Stromal cell of bone marrow (primary cell): ENCODE measurements at places on chromosomes 7 and 10.

DNA sequence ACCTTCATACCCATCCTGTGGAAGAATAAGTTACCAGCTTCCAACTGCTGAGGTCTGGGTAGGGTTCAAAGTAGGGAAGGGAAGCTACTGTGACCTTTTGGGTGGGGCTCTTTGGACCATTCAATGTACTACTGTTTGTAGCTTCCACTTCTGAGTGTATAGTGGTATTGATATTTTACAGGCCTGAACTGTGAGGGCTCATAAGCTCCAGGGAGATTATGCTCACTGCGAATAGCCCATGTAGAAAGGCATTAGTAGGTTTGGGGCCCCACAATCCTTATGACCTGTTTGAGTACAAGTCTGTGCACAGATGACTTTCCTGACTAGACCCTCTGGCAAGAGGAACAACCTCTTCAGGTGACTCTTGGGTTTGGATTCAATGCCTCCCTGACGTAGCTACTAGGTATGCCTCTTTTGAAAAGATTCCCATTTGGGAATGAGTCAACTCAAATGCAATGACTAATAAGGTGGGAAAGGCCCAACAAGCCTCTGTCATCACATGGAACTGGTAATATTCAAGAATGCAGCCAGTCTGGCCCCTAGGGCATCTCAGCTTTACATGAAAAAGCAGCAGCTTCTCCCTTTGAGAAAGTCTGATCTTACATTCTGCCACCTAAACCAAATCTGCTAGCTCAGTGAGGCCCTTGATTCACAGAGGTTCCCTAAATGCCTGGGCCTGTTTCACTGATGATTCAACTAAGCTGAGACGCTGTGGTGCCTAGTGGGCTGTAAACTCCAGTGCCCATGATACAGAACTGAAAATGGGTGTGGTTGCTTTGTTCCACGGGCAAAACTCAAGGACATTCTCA is 79.8 kb downstream of the ABI1 start:
- DNase-seq, result peak; percentile 89

DNA sequence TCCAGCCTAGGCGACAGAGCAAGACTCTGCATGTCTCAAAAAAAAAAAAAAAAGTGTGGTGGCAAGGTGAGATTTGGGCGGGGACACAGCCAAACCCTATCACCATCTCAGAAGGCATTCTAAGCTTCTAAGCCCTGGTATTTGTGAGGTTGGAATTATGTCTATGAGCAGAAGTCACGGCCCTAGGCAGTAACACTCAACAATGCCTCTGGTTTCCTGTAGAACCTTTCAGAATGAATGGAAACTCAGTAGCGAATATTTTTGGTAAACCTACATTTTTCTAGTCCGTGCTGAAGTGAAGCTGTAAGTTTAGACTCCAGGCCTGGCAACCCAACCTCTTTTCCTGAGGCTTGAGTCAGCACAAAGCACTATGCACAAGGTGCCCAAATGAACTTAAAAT is 88.3 kb downstream of the FAM107B start:
- DNase-seq, result no peak

- peak; percentile 15 for DNase-seq
Measured at GRCh38 chr10:1274111-1274661, 218.0 kb downstream of the WDR37 start.

- DNase-seq, result peak; percentile 44
Measured at GRCh38 chr7:80147543-80148391, 13.1 kb downstream of the GNAI1 start.

GRCh38 chr7:99614495-99614894 is 2.3 kb upstream of the ZSCAN25 start:
- no peak for DNase-seq

GRCh38 chr7:34066411-34066810 is 161.1 kb downstream of the BMPER start:
- DNase-seq, result no peak
